ENCODE measurements at places on chromosomes 4 and X.
A peak's percentile ranks its signal among the peaks of the same experiment; 100 is the strongest.

DNA sequence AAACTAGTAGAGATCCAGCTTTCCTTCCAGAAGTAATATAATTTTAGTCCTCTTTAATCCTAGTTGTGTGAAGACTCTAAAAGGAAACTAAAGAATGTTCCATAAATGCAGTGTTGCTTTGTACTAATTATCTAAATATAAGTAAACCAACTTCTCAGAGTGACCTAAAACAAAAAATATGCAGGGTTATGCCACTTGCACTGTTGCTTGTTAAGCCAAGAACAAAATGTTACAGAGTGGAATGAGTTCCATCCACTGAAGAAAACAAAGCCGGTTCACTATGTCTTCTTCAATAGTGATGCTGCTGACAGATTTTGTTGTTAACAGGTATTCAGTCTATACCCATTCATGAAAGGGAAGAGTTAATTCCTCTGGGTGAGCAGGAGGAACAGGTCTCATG lies 252.0 kb upstream of the DIAPH2 start:
- no peak for DNase-seq

DNA sequence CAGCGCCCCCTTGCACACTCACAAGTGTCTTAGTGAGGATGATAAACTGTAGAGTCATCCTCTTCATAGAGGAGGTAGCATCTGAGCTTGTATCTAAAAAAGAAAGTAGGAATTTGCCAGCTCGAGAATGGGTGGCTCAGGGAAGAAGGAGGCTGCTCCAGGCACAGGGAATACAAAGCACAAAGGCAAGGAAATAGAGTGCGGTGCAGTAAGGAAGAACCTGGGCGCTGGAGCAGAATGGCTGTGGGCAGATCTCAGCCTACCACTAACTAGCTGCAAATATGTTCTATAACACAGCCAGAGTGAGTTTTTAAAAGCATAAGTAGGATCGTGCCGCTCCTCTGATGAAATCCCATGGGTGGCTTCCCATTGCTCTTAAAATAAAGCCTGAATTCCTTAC lies 61.6 kb upstream of the MAPK10 start:
- DNase-seq: no peak

GRCh38 chr4:140793291-140793690 lies 37.1 kb upstream of the TBC1D9 start:
- peak; percentile 63 for DNase-seq

GRCh38 chr4:141759796-141760425 lies 123.5 kb downstream of the IL15 start:
- DNase-seq: peak; percentile 3

DNA sequence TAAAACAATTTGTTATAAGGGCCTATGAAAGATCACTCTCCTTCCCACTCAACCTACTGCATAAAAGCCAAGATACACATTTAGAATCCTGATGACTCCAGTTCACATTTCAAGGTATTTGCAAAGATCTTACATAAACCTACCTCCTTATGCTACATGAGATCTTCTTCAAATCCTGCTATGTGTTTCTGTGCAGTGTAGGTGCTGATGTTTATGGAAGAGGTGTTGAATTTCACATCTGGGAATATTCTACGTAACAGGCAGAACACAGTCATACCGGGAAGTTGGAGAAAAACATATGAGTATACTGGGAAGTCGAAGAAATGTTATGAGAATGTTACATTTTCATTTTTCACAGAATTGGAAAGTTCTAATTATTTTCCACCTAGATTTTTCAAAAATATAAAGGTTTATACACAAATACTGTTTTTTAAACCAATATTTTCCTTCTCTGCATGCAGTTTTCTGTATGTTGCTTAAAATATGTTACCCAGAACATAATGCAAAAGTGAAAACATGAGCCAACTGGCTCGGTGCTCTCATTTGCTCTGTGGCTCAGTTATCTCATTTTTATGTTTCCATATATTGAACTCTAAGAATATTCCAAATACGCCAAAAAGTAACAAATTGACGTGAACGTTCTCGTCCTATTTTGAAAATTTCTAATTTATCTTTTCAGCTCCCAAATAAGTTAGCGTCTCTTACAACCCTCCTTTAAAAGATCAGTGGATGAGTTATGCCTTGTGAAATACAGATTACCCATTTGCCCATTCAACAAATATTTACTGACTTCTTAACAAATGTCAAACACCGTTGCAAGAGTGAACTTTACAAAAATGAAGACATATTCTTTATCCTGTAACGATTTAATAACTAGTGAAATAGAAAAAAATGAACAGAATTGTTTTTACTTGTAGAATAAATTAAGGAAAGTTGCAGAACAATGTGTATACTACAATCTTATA lies 899.3 kb downstream of the STIM2 start:
- DNase-seq: no peak
